ENCODE measurements at places on chromosomes 3 and 15.

- DNase-seq = no peak
Measured at GRCh38 chr3:71690341-71690841, 34.8 kb downstream of the EIF4E3 start.

- no peak for DNase-seq
Measured at GRCh38 chr3:146117406-146118285, 43.3 kb downstream of the PLOD2 start.

GRCh38 chr15:62109982-62110851 is 43.4 kb downstream of the C2CD4A start:
- DNase-seq = no peak

DNA sequence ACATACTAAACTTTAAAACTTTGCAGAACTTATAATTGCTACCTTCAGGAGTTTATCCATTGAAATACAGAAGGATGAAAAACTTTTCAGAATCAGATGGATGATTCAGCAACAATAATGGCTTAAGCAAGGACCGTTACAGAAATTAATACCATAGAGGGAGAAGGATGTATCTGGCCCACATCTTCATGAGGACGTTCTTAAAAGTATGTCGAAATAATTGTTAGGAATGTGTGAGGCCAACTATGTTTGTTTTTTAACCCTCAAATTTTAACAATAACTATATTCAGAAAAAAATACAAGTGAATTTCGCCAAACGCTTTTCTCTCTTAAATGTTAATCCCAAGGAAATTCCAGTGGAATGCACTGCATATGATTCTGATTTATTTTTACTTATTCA is 105.2 kb upstream of the EPHA3 start:
- no peak for DNase-seq

DNA sequence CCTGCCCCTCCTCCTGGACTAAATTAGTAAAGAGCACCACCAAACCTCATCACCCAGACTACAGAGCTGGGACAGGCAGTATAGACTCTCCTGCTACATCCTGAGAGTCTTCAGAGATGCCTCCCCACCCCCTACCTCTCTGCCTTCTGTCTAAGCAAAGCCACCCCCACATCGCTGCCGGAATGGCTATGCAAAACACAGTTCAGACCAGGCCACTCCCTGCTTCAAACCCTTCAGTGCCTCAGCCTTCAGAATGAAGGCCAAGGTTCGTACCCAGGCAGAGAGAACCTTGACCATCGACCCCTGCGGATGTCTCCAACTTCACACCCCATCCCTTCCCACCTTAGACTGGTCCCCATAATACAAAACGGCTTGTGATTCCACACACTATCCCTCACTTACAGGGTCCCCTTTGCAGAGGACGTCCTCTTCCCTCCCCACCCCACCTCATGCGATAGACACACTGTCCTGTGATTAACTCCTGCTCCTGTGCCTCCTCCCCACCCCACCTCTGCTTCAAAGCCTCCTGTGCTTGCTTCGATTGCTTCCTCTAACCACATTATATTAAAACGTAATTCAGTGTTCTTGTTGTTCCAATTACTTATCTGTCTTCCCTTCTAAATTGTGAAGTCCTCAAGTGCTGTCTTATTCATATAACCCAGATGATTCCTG is 175.3 kb downstream of the UACA start:
- DNase-seq = no peak

DNA sequence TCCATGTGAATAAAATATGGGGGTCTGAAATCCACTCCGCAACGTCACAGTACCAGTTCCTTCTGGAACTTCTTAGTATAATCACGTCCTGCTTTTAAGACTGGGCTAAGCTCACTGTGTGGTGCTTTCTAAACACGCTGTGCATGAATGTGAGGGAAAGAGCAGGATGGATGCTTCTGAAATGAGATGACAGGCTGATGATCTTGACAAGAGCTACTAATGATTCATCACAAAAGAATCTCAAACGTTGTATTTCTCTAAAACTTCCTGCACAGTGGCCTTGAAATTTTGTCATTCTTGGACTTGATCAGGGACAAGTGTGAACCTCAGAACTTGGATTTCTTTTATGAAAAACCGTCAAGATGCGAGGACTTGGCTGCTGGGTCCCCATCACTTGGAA is 221.4 kb downstream of the CADPS start:
- DNase-seq = no peak

DNA sequence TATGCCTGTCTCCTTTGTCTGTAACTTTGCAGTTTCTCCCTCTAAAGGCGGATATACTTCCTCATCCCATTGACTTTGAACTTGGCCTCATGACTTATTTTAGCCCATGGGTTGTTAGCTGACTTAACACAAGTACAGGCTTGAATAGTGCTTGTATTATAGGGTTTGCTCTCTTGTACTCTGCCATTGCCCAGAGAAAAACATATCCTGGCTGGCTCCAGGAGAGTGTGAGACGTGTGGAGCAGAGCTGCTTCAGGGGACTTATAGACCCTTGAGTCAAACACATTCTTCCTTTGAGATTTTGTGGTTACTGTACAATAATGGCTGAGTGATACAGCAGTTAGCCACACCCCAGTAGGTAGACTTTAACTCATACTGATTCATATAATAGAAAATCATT is 124.0 kb downstream of the RAP2B start:
- DNase-seq = no peak

DNA sequence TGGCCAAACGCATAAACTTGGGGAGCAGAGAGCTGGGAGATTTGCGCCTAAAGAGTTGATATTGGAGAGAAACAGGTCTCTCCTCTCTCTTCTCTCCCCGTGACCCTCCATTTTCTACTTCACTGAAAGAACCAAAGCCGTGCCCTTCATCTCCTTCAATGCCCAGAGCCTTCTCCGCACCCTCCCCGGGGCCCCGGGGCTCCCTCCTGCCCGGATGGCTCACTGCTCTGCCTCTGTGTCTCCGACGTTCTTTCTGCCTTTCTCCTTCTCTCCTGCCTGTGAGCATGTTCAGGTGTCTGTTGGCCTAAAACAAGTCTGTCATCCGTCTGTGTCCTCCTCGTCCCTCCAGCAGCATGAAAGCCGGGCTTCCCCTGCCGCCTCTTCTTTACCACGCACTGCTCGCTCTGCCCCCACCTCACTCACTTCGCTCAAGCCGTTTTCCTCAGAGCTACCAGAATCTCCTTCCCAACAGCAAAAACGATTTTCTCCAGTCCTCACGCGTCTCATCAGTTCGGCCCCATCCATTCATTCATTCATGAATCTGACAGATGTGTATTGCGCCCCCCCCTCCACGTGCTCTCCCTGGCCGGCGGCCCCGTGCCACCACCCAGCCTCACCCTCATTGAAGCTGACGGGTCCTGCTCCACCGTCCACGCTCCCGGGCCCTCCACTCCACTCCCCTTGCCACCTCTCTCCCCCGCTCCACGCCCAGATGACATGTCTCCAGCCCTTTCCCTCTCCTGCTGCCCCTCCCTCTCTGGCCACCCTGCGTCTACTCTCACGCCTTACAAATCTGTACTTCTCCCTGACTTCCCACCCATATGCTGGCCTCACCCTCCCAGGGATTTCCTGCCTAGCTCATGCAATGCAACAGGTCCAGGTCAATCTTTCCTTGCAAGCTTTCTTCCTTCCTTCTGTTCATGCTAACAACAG is 10.2 kb downstream of the MUC4 start:
- DNase-seq = no peak

DNA sequence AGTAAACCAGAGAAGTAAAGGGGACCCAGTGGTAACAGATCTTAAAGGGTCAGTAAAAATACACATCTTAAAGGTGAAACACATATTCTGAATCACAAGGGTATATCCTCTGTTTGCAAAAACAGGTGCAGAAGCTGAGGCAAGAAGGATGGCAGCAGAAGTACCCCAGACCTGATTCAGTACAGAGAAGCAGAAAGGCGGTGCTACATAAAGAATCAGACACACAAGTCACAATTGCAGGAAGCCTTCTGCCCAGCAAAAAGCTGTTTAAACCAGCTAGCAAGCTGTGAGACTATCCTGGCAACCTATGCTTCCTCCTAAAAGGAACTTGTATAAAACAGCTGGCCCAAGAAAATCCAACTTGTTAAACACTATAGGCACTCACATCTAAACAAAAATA is 49.4 kb downstream of the ZNF280D start:
- no peak for DNase-seq

DNA sequence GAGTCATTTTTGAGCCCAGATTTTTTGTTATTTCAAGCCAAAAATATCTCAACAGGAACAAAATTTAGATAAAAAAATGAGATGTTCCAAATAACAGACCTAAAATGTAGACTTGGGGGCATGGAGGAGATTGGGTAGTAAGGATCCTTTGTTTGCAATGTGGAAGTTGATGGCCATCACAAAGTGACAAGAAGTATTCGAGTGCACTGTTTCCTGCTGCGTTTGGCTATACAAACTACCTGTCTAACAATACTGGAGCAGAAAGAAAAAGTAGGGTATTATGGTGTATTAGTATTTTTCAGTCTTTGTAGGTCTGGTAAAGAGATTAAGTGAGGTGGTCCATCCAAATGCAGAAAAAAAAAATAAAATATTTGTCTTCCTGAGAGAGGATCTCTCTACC is 284.2 kb downstream of the C3orf38 start:
- DNase-seq = no peak

DNA sequence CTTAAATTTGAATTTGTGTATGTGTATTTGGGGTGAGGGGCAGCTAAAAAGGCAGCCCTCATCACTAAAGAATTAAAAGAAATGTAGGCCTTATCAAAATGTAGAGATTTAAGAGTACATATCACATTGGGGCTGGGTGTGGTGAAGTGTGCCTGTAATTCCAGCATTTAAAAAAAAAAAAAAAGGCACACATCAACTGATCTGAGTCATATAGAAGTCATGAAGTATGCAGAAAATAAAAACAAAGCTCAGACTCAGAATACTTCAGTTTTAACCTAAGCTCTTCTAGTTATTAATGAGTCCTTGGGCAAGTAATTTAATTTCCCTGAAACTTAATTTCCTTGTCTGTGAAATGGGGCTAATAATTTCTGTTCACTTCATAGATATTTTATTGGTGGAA is 31.6 kb downstream of the SLC24A1 start:
- DNase-seq = no peak

DNA sequence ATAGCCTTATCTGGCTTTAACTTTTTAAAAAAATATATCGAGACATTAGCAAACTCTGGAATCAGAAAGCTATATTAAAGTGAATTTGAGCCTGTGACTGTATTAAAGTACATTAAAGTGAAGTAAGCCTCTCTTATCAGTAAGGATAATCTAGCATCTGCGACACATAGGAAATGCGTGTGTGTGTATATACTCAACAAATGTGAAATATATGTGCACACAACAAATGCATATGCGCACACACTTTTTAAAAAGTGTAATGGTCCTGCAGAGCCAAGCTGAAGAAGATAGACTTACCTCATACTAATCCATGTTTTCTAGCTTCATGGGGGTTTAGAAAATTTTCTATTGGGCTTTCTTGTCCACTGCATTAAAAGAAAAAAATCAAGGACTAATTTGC is 437.1 kb downstream of the ZIC1 start:
- no peak for DNase-seq

- DNase-seq = no peak
Measured at GRCh38 chr3:119570229-119570628, 9.1 kb upstream of the ADPRH start.

Data from nucleus accumbens (tissue), 56 donors.